Panc1 (cell line): ENCODE measurements at places on chromosomes 2 and 18.

DNA sequence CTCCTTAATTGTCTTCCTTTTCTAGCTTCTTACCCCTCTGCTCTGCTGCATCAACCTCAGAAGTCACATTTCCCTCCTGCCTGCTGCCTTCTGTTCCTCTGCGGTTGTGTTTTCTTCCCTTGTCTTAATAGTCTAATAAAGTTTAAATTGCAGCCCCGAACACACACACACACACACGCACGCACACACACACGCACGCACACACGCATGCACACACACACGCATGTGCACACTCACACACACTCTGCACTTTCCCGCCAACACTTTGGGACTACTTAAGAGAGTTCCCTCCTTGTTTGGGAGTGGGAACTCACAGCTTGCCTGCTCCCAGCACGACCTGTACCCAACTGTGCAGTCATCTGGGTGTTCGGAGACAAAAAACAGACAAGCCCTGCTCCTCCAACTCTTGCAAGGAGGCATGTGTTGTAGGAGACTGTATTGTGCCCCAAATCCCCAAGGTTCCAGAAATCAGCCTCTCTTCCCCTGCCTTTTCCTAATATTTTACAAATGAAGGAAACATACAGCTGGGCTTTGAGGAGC, 99.1 kb downstream of the SETBP1 start:
- no peak for DNase-seq

- no peak for DNase-seq
Measured at GRCh38 chr2:168369031-168369430, 87.0 kb upstream of the CERS6 start.

DNA sequence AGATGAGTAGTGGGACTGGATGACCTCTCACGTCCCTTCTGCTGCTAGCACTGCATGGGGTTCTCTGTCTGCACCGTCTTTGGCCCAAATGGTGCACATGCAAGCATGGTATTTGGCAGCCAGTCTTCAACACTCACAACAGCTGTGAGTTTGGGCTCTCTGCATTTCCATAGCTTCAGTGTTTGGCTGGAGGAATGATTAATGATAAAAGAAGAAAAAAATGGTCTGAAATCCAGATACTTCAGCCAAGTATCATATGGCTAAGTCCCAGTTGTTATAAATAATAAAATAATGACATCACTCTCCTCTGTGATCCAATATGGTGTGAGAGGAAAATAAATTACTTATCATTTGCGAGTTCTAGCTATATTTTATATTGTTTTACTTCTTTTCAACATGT, 173.3 kb downstream of the DCDC2C start:
- DNase-seq, result no peak

DNA sequence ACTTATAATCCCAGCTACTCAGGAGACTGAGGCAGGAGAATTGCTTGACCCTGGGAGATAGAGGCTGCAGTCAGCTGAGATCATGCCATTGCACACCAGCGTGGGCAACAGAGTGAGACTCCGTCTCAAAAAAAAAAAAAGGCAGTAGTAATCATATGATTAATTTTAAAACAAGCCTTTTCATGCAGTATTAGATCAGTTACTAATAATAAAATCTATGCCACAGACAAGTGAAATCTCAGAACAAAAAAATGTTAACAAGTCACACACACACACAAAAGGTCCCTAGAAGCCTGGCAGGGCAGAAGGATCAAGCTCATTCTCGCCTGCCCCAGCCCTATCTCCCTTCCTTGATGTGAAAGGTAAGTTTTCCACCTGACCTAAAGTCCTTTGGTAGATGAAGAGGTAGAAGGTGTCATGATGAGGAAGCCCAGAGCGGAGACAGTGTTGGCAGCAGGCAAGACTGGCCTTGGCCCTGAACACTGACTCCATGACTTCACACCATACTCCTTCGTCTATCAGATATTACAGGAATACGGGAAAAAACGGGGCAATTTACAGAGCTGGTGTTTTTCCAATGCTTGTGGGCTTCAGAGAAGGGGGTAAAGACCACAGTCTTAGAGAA, 10.6 kb downstream of the KDSR start:
- DNase-seq, result no peak

DNA sequence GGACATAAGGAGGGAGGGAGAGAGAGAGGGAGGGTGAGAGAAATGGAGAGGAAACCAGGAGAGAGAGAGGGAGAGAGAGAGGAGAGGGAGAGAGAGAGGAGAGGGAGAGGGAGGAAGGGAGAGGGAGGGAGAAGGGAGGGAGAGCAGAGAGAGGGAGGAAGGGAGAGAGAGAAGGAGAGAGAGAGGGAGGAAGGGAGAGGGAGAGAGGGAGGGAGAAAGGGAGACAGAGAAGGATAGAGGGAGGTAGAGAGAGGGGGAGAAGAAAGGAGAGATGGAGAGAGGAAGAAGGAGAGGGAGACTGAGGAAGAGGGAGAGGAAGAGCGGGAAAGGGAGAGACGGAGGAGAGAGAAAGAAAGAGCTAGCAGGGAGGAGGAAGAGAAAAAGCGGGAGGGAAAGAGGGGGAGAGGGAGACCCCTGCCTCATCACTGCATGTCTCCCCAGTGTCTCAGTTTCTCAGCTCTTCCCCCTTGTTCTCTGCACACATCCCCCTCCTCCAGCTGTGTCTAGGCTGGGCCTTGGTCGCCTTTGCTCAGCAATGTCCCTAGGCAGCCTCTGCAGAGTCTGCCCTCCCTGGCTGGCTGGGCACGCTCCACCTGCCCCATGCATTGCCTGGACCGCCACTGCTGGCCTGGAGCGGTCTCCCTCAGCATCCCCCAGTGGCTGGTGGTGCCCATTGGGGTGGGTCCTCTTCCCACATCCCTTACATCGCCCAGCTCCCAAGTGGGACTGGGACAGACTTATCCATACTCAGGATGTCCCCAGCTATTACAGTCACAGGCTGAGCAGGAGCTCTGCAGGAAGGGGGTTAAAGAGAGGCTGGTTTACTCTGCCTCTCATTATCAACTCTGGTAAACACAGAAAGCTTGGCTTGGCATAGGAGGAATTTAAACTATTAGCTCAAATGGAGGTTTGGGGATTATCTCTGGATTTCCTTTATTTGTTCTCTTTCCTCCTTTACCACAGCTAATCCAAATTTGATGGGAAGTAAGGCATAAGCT, 85.7 kb upstream of the APCDD1 start:
- DNase-seq, result no peak

DNA sequence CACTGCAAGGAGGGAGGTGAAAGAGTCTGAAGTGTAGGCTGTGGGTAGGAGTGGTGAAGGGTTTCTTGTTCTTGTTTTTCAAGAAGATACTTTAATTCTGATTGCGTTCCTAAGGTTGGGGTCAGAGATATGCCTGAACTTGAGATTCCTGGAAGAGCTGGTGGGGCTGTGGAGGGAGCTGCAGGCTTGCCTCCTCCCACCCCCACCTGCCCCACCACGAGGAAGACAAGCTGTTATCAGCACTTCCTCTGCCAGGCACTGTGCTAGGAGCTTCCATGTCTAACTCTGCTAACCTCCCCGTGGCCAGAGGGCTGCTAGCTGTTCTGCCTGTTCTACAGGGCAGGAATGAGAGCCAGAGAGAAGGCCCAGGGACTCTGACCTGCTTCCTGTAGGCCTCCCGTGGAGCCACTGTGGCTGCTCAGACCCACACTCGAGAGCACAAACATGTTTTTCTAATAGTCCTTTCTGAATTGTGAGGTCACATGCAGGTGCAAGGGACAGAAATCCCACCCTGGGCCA, 13.7 kb downstream of the ANKRD23 start:
- DNase-seq, result no peak

DNA sequence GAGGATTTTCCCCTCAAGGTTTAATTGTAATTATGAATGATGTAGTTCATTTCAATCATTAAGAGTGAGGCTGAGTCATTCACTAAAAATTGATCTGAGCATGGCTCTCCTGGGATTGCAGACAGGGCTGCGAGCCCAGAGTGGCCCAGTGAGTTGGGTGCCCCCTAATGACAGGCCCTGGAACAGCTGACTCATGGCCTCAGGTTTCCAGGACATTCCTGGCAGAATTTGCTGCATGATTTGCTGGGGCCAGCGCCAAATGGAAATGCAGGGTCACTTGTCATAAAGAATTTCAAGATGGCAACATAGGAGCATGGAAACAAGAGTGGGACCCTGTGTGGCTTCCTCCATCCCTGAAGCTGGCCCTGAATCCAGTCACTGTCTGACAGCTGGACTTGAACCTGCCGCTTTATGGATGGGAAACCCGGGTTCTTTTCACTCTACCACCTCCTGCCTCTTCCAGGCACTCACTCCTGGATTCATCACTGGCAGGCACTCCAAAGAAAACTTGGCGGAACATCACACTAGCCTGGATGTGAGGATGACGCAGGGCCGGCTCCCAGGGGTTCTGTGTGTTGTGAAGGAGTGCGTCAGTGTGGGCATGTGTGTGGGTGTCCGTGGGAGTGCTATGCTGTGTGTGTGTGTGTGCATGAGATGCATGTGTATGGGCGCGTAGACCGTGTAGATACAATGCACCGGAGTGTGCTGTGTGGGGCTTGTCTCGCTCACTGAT, 15.2 kb downstream of the OTOF start:
- DNase-seq, result no peak

GRCh38 chr2:126496493-126496892, 159.5 kb upstream of the GYPC start:
- DNase-seq, result no peak

- DNase-seq, result no peak
Measured at GRCh38 chr2:202100176-202100575, 27.1 kb downstream of the KIAA2012 start.

DNA sequence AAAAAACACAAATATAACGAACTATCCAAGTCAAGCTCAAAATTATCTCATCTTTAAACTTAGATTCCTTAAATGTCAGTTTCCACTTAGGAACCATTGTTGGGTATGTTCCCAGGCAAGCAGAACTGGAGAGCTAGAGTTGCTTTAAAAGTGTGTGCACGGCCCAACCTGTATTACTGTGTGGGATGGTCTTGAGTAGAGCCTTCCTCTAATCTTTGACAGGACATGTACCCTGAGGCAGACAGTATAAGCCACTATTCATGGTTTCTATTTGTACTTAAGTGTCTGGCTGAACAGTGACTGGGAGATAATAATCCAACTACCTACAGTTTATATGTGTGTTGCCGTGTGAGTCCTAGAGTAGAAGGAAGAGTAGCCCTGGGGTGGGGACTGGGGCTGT, 239.7 kb downstream of the GPD2 start:
- no peak for DNase-seq

GRCh38 chr2:241153616-241154015, 3.3 kb downstream of the PPP1R7 start:
- DNase-seq, result no peak

DNA sequence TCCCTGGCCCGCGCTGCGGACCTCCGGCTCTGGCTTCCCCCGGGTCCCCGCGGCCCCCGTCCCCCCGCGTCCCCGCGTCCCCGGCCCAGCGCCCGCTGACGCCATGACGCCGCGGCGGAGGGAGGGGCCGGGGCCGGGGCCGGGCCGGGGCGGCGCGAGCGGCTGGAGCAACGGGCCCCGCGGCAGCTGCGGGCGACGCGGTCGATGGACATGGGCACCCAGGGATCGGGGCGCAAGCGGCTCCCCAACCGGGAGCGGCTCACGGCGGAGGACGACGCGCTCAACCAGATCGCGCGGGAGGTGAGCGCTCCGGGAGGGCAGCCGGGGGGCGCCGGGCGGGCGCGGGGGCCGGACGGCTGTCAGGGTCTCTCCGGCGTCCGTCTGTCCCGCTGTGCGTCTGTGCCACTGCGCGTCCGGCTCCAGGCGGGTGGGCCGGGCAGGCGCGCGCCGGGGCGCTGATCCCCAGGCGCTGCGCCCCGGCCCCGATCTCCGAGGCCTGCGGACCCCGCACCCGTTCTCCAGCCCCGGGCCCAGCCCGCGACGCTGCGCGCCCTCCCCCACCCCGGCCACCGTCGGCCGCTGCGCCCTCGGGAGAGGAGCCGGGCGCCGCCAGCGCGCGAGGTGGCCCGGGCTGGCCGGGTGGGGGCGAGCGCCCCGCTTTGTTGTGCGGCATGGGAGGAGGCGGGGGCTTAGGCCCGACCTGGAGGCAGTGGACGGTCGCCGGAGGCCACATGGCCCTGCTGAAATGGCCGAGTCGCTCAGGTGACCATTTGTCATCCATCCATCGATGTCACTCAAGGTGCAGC, at the start of gene LRRFIP1:
Gene LRRFIP1 (plus strand): TSS at position 147 of the 806 bp plus-strand sequence. CDS start 58 bp downstream, at position 205.
- no peak for DNase-seq

DNA sequence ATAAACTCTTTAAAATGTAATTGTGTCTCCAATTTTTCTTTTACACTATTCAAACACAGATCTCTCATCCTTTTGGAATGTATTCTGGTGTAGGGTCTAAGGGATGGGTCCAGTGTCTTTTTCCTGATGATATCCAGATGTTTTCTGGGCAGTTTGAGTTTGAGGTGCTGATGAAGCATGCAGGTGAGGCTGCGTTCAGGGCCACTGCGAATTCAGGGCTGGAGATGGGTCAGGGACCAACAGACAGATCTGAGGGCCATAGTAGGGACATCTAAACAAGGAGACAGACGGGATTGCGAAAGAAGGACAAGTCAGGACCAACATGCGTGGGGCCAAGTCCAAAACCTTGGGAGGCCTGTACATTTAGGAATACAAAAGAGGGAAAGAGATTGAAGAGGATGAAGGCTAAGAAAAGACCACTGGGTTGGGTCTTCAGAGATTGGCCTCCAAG, 70.2 kb downstream of the ACAA2 start:
- DNase-seq, result no peak

DNA sequence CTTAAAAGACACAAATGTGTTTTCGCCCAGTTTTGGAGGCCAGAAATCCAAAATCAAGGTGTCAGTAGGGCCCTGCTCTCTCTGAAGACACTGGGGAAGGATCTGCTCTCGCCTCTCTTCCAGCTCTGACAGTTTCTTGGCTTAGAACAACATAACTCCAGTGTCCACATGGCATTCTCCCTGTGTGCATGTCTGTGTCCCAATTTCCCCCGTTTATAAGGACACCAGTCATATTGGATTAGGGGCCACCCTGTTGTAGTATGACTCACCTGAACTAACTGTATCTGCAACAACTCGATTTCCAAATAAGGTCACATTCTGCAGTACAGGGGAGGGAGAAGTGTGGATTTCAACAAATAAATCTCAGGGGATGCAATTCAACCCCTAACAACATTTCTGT, 263.2 kb downstream of the SS18 start:
- no peak for DNase-seq

- no peak for DNase-seq
Measured at GRCh38 chr2:21288739-21289520, 165.2 kb downstream of the TDRD15 start.

- no peak for DNase-seq
Measured at GRCh38 chr2:205022841-205023240, 477.6 kb downstream of the PARD3B start.

DNA sequence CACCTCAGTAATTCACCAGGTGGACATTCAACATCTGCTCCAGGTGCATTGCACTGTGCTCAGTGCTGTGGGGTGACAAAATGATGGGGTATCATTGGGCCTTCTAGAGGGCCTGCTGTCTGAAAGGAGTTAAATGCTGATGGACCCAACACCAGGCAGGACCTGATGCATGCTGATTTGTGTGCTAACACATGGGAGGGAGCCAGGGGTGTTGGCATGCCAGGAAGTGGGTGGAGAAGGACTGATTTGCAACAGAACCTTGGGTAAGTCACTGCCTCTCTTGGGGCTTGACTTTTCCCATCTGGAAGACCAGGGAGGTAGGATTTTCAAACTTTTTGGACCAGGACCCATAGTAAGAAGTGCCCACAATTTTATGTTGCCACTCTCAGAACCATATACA, 57.9 kb upstream of the CXCR4 start:
- no peak for DNase-seq
